Stimulated activated CD4-positive, alpha-beta T cell treated with anti-CD3 and anti-CD28 coated beads, Interleukin-1b, Interleukin-23, amount 100 ng/mL, for 1 hour (primary cell): ENCODE measurements at places on chromosomes 11 and 22.

- DNase-seq: no peak
These were observed 121.1 kb downstream of the PAX6 start for GRCh38 chr11:31690041-31690440.

- no peak for DNase-seq
These were observed 15.8 kb upstream of the SLC36A4 start for GRCh38 chr11:93213622-93214021.

- no peak for DNase-seq
These were observed 19.8 kb upstream of the PSMA1 start for GRCh38 chr11:14539982-14540421.

DNA sequence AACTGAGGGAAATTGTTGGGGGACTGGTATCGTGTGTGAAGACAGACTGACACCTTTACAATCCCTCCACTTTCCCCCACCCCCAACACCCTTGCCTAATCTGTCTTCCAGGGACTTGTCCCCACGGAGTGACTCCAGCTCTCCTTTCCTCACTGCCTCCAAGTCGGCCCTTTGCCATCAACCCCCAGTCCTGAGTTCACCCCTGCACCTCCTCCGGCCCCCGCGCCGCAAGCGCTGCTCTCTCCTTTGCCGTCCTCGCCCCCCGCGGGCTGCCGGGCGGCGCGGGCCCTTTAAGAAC lies 183 bp upstream of the ABCG4 start:
- DNase-seq: no peak

- no peak for DNase-seq
These were observed 169.0 kb upstream of the GRK3 start for GRCh38 chr22:25395468-25395867.

DNA sequence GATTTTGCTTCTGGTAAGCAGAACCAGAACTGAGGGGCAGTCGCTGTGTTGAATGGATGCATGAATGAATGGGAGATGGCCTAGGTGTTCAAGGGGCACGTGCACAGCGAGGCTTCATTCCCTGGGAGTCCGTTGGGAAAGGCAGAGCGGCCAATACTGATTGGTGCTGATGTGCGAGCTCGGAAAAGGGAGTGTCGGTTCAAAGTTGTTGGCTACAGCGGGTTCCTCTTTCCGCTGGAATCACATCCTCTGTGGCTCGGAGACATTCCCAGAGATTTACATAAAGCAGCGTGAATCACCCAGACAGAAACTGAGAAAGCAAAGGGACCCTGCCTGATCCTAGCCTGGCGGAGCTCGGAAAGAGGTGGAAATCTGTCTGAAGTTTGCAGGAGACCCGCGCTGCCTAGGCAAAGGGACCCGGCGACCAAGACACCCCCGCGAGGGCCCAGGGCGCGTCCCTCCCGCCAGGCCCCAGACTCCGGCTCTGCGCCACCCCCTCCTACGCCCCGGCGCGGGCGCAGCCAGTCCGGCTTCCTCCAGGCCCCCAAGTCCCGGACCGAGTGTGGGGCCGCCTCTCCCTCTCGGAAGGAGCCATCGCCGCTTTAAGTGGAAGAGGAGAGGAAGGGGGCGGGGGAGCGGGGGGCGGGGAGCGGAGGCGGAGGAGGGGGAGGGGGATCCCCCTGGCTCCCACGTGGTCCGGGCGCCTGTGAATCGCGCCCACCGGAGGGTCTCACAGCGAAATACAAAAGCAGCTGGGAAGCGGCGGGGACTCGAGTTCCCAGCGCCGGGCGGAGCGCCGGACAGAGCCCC lies at the start of gene FJX1:
Gene FJX1 (plus strand): TSS at position 774 of the 810 bp plus-strand sequence. CDS start 177 bp downstream, outside the sequence.
- DNase-seq: no peak

GRCh38 chr11:85784480-85785265 lies 26.3 kb downstream of the SYTL2 start:
- no peak for DNase-seq
